ENCODE measurements at places on chromosomes 2 and 18.

DNA sequence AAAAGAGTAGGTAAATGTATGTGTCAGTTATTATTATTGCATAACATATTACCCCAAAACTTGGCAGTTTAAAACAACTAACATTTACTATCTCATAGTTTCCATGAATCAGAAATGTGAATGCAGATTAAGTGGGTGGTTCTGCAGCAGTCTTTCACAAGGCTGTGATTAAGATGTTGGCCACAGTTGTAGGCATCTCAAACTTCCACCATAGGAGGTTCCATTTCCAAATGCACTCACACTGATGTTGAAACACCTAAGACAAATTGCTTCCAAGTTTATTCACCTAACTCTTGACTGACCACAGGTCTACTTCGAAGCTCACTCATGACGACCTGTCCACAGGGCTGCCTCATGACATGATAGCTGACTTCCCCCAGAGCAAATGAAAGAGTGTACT, 360.8 kb downstream of the GRB14 start:
- DNase-seq, result no peak

DNA sequence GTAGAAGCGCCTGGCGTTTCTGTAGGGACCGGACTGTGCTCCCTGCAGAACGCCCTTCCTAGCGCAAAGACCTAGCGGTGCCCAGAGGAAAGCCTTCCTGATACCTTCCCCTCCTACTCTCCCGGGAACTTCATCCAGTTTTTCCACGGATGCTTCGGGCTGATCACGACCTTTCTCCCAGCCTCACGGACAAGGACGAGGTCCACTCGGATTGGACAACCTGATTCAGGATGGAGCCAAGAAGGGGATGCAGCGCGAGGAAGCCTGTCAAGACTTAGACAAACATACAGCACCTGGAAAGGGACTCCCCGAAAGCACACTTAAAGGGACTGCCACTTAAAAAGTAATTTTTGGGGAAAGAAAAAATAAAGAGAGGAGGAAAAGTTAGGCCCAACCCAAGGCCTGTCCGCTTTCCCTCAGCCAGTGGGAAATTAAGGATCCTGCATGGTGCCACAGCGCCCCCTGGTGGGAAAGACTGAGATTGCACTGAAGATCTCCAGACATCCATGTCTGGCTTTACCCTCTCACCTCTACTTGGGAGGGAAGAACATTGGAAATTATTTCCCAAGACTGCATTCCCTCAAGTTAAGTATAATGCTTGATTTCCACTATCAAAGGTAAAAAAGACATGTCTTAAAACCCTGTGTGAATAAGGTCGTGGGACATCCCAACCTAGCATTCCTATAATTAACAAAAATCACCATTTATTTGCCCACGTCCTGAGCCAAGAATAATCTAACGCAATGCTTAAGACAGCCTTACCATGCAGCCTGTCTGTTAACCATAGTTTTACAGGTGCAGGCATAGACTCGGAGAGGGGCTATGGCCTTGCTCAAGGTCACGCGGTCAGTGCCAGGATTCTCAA, 13.4 kb upstream of the COPS8 start:
- peak; percentile 63 for DNase-seq

DNA sequence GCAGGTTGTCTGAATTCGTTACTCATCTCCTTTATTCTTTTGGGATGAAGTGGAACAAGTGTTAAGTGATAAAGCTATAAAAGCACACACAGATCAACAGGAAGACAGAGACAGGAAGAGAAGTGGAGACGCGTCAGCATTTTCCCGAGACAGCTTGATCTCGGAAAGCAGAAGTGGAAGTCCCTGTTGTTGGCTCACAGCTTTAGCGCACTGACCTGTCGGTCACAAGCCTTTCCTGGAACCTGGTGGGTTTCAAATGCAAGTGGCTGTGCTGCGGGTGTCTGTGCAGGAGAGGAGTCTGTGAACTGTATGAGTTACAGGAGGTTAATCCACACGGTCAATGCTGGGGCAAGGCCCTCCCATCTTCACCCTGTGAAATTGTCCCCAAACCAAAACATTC, 116.6 kb upstream of the PELI1 start:
- no peak for DNase-seq

- no peak for DNase-seq
Measured at GRCh38 chr18:50107468-50107977, 87.4 kb downstream of the MYO5B start.

DNA sequence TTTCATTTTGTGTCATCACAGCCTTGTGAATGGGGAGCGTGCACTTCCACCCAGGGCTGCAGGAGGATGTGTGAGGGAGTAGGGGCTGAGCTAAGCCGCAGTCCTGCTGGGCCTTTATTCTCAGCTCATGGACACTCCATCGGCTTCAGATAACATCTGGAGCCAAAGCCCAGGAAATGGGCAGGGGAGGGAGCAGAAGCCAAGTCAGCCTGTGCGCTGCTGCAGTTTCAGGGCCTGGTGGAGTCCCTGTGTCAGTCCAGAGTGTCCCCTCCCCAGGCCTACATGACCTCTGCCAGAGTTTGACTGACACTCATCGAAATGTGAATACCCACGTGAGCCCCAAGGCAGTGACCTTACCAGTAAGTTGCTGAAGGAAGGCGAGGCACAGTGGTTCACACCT, 242.2 kb downstream of the LOXHD1 start:
- DNase-seq, result no peak

- peak; percentile 2 for DNase-seq
Measured at GRCh38 chr2:177753682-177754491, 318.7 kb downstream of the PDE11A start.

DNA sequence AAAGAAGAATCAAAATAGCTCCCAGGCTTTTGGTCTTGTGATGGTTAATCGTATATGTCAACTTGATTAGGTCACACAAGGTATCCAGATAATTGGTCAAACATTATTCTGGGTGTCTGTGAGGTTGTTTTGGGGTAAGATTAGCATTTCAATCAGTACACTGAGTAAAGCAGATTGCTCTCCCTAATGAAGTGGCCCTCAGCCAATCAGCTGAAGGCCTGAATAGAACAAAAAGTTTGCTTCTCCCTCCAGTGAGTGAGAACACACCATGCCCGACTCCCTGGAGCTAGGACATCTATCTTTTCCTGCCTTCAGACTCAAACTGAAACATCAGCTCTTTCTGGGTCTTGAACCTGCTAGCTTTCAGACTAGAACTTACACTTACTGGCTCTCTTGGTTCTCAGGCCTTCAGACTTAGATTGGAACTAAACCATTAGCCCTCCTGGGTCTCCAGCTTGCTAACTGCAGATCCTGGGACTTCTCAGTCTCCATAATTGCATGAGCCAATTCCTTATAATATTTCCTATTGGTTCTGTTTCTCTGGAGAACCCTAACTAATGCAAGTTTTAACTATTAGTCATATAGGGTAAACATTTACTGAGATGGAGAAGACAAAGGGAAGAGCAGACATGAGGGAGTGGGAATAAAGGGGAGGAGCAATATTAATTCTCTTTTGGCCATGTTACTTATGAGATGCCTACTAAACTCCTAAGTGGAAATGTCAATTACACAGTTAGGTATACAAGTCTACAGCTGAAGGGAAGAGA, 25.5 kb downstream of the LNPK start:
- DNase-seq, result no peak

DNA sequence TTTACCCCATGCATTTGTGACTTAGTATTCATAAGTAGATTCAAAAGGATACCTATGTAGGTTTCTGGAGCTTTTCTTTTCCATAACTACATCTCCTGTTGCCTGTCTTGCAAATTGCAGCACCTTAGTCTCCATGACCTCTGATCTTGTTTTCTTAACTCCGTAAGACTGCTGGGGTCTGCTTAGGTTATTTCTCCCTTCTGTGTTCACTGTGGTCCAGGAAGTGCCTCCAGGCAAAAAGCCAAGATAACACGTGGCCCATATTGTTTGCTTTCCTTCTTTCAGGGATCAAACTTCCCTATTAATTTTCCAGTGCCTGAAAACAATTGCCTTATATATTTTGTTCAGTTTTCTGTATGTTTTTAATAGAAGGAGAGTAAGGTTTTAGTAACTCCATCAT, 86.4 kb downstream of the GCA start:
- DNase-seq, result no peak

GRCh38 chr2:156087875-156088274, 244.6 kb downstream of the NR4A2 start:
- DNase-seq, result no peak

GRCh38 chr18:43501099-43501498, 223.8 kb upstream of the SYT4 start:
- DNase-seq, result no peak

- no peak for DNase-seq
Measured at GRCh38 chr2:147173189-147173581, 671.6 kb upstream of the ACVR2A start.

- DNase-seq, result no peak
Measured at GRCh38 chr18:9147440-9148202, 11.0 kb downstream of the ANKRD12 start.

GRCh38 chr2:221154176-221154575, 417.9 kb downstream of the EPHA4 start:
- DNase-seq, result no peak

- DNase-seq, result no peak
Measured at GRCh38 chr2:149087751-149088150, 49.3 kb downstream of the LYPD6B start.
